ENCODE measurements at places on chromosomes 2 and 18. TPM values are rescaled to one million over a fixed set of nuclear protein-coding genes. Genes with fewer than 3 reads are reported as not detected.

DNA sequence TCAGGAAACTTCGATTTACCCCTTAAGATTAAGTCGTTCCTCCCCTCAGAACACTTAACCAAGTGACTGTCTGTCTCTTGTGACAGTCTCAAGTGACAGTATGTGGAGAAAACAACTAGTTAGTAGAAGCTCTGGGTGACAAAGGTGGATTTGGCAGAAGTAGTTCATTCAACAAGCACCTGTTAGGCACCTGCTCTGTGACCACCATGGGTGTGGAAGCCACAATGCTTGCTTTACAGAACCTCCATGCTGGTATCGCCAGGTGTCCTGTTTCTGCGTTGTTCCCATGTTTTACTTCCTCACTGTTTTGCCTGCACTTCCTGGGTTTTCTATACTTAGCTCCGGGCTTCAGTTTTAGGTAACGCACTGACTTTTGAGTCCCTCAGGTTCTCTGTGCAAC, 337.4 kb upstream of the DCC start:
- no peak for DNase-seq

DNA sequence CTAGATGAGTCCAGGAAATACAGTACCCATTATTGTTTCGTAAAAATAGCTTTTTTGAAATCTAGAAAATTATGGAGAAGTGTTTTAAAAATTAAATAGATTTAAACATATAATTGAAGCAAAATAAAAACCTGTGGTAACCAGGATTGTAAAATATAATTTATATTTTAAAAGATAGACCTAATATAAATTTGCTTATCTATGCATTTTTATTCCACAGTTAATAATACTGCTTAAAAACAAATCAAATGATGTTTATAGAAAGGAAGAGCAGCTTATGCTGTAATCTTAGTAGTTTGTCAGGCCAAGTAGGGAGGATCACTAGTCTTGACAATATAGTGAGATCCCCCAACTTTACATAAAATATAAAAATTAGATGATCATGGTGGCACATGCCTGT, 388.9 kb upstream of the CNTNAP5 start:
- DNase-seq, result no peak

DNA sequence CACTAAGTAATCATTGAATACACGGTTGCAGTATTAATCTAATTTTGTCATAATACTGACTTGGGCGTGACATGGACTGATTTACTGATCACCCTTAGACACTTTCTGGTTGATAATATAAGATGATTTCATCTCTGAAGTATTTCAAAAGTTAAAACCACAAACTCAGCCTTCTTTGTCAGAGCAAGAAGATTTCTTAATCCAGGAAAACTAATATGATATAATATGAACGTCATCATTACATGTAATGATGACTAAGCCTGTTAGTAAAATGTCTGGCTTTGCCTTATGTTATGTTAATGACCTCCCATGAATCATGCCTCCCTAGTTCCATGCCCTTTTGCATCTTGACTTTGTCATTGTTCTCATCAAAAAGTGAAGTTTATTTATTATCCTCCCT, 1325.0 kb upstream of the CDH2 start:
- DNase-seq, result no peak

DNA sequence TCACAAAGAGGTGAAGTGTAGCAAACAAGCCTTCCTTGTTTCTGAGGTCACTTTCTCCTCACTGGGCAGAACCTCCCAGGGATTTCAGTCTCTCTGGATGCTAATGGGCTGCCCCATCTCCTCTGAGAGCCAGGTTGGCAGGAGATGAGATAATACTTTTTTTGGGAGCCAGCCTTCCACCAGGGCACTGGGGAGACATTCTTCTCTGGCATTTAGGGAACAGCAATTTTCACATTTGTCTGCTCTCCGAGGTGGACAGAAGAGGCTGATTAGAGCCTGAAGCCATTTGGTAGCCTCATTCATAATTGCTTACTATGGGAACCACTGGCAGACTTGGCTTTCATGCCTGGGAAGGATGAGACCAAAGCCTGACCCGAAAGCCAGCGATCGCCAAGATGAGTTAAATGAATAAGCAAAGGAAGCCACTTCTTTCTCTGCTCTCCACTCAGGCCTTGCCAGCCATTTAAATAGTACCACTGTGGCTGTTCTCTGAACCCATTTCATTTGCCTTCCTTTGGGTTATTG, 70.1 kb downstream of the NRP2 start:
- no peak for DNase-seq

DNA sequence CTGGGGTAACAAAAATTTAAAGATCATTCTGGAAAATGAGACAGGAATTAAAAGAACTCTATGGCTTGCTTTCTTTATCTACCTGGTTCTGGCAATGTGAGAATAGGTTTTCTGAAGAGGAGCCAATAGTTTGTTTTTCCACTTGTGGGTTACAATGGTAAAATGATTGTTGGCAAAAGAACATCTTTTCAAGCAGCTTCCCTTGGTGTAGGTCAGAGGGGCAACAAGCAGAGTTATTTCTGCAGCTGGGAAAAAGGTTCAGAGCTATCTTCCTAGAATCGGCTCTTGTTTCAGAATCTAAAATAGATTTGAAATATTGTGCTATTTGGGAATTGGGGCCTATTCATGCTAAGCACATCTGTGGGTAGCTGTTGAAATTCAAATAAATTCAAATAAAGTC, 11.5 kb upstream of the TSPYL6 start:
- no peak for DNase-seq

DNA sequence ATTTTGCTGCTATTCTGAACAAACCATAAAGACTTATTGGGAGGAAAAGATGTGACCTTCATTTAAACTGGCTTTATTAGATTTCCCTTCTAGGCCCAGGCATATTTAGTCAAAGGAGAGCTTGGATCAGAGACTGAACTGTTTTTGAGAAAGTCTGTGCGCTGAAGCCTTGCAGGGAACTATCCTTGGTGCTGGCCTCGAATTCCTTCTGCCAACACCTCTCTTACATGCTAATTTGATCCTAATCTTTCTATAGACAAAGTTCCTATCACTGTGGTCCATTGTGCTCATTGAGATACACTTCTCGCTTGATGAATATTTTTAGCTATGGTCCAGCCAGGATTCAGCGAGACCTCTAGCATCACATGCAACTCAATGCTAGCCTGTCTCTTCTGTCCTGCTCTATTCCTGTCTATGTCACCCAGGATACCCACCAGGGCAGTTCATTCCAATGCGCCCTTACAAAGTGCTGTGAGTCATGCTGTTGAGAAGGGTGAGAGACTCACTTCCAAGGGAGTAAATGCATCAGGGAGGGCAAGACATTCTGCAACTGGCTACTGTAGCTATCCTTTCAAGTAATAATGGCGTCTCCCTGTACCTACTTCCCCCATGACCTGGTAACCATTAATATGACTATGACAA, 356.7 kb upstream of the LYPD1 start:
- DNase-seq, result no peak

GRCh38 chr18:45165871-45166270, 449.4 kb upstream of the SLC14A2 start:
- no peak for DNase-seq

DNA sequence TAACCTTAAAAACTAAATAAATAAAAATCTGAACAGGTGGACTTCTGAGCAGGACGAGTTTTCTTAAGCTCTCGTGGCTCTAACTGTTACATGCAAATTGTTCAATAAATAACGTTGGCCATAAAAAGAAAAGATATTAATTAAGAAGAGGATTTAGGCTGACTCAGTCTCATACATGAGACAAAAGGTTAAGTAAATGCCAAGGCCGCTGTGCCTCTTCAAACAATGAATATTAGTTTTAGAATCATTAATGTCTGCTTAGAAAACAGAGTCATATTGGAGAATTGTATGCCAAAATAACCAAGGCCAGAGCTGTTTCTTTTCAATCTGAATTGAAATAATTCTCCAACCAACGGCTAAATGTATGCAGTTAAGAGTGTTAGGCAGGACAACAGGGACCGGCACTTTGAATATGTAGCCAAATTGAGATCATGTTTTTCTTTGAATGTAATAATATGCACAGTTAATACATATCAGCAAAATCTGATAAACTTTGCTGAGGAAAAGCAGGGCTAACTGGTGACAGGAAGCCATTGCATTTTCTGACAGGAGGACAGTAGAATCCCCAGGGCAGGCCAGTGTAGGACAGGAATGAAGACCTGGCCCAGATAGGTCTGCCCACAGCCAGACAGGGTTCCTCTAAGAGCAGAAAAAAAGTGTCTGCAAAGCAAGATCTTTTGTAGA, 1041.4 kb upstream of the FANCL start:
- DNase-seq, result no peak

GRCh38 chr18:31736630-31737029, 24.1 kb downstream of the SLC25A52 start:
- no peak for DNase-seq

GRCh38 chr2:207939342-207940108, 85.8 kb downstream of the PLEKHM3 start:
- DNase-seq, result no peak

DNA sequence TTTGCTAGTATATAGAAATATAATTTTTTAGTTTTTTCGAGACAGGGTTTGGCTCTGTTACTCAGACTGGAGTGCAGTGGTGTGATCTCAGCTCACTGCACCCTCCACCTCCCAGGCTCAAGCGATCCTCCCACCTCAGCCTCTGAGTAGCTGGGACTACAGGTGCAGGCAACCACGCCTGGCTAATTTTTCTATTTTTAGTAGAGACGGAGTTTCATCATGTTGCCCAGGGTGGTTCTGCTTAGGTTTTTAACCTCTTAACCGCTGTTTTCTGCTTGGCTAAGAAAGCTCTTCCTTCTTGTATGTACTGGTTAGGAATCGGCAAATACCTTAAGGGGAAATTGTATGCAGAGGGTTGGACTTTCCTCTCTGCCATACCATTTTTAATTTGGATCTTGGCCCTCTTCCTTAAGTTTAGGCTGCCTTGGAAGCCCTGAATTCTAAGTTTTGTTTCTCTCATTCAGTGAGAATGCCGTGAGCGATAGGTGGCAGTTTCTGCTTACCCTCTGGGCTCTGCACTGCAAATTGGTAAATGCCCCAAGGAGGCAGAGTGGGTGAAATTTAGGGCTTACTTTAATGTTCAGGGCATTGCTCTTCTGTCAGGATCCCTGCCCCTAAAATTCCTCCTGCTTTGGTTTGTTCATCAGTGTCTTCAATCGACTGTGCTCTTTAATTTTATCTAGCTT, 32.3 kb downstream of the EML6 start:
- no peak for DNase-seq

- no peak for DNase-seq
Measured at GRCh38 chr18:36152781-36153180, 23.1 kb downstream of the ELP2 start.

- DNase-seq, result no peak
Measured at GRCh38 chr2:207983641-207984042, 41.7 kb downstream of the PLEKHM3 start.

The ADRA2B gene
- not detected for total RNA-seq

The SFT2D3 gene
- 10.5 TPM for total RNA-seq

The TCF4 gene
- total RNA-seq, result 79.7 TPM

The MAP4K4 gene
- total RNA-seq, result 58.4 TPM

The DNAH6 gene
- total RNA-seq, result 0.38 TPM

The MARCO gene
- total RNA-seq, result 23.7 TPM

The VWA3B gene
- not detected for total RNA-seq

The CHRND gene
- total RNA-seq, result not detected
